ENCODE measurements at places on chromosomes 16 and 17.

DNA sequence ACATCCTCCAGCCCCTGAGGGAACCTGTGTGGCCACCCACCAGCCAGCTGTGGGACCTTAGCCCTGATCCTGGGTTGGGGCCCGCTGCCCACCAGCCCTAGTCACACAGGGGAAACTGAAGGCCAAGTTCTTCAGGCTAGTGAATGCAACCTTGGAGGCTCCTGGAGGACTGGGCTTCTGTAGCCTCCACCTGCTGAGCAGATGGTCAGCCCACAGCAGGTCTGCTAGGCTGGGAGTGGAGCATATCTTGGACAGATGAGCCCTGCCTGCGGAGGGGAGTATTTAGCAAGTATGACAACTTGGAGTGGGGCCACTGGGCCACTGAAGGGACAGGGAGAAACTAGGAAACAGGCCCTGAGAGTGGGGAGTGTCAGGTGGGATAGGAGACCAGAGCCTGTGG lies 4.1 kb downstream of the DPEP3 start:
- no peak for DNase-seq

- peak; percentile 10 for DNase-seq
These were observed 110.8 kb downstream of the C16orf78 start for GRCh38 chr16:49484451-49484849.

GRCh38 chr16:1884889-1885288 lies 12.9 kb upstream of the MEIOB start:
- DNase-seq = no peak

GRCh38 chr17:19642373-19642893 lies 6.1 kb upstream of the ALDH3A2 start:
- DNase-seq = peak; percentile 16

GRCh38 chr17:17078832-17079231 lies 36.6 kb downstream of the MPRIP start:
- DNase-seq = no peak

- DNase-seq = no peak
These were observed 68.1 kb downstream of the TMEM132E start for GRCh38 chr17:34647511-34647910.

GRCh38 chr17:35167666-35168065 lies 20.0 kb downstream of the UNC45B start:
- no peak for DNase-seq

DNA sequence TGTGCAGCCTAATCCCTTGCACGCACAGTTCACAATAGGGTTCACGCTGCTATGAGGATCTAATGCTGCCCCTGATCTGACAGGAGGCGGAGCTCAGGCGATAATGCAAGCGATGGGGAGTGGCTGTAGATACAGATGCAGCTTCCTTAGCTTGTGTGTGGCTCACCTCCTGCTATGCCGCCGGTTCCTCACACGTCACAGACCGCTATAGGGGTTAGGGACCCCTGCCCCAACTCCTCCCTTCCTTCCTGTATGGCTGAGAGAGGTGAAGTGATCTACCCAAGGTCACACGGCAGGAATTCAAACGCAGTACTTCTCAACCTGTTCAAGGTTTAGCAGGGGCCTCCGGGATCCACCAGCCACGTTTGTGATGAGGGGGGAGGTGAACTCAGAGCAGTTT lies 13.4 kb upstream of the PLLP start:
- DNase-seq = no peak

DNA sequence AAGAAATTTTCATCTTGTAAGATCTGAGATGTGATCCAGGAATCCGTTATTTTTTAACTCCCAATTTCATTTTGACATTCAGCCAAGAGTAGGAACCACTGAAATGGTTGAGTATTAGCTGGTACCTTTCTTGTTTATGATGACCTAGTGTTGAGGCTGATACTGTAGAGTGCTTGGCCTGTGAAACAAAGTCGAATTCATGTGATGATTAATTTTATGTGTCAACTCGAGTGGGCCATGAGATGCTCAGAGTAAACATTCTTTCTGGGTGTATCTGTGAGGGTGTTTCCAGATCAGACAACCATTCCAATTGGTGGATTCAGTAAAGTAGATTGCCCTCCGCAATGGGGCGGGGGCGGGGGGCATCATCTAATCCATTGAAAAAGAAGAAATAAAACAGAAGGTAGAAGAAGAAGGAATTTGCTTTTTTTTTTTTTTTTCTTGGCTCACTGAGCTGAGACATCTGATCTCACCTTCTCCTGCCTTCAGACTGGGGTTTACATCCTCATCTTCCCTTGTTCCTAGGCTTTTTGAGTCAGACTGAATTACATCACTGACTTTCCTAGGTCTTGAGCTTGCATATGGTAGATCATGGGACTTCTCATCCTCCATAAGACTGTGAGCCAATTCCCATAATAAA lies 264.6 kb upstream of the KCNJ16 start:
- DNase-seq = no peak

- no peak for DNase-seq
These were observed 44.5 kb downstream of the LITAF start for GRCh38 chr16:11542069-11542744.

DNA sequence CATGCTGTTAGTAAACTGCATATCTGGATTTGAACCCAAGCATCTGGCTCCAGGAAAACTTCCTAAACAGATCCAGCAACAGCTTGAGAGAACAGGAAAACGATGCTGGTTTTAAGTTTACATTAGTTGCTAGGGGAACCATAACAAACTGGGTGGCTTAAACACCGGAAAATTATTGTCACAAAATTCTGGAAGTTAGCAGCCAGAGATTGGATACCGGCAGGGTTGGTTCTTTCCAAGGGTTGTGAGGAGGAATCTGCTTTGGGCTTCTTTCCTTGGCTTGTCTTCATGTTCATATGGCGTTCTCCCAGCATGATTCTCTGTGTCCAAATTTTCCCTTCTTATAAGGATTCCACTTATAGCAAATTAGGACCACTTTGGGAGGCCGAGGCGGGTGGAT lies 276.9 kb upstream of the TOM1L1 start:
- no peak for DNase-seq

- peak; percentile 55 for DNase-seq
These were observed 21.5 kb downstream of the DCAF7 start for GRCh38 chr17:63571632-63572310.

DNA sequence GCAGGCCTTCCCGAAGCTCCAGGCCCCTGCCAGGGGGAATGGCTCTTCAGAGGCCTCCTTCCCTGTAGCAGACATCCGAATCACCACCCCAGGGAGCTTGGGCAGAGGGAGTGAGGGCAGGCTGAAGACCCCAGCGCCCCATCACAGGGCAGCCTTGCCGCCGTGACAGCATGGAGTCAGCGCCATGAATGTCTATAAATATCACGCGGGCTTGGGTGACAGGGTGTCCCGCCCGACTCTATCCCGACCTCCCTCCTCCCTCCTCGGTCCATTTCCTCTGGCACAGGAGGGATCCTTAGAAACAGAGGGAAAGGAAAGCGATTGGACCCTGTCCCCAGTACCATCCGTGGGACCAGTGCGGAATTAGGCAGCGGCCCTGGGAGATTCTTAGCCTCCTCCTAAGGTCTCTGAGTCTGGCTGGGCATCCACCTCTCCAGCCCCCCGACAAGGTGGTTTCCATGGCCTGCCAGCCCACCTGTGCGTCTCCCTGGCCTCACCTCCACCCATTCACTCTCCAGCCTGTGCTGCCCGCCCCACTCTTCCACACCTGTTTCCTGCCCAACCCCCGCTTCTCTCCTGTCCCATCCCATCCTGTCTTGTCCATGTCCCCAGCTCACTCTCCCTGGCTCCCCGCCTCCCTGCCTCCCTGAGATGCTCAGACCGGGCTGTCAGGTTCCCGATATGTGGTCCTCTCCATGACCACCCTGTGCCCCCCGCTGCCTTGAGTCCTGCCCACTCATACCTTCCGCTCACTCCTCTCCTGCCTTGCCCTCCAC lies 5.1 kb downstream of the ATP2A1 start:
- no peak for DNase-seq

DNA sequence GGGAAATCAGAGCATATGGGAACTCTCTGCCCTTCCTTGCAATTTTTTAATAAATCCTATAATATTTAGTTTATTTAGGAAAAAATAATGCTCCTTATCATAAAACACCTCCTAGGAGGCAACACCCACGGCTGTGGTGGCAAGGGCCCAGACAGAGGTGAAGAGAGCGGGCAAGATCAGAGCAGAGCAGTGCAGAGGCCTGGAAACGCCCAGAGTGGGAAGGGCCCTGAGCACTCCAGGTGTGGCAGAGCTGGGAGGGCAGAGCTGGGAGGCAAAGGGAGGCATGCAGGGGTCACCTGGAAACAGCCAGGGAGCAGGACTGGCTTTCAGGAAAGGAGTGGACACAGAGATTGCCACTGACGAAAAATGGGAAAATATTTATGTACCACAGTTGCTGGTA lies 17.3 kb downstream of the FBXO31 start:
- no peak for DNase-seq

- no peak for DNase-seq
These were observed 211.5 kb upstream of the TOX3 start for GRCh38 chr16:52758473-52758855.

Measured in inflammatory macrophage treated with lipopolysaccharide for 4 hours (primary cell).